ENCODE measurements at places on chromosomes 12 and 14.
A peak's percentile ranks its signal among the peaks of the same experiment; 100 is the strongest.

DNA sequence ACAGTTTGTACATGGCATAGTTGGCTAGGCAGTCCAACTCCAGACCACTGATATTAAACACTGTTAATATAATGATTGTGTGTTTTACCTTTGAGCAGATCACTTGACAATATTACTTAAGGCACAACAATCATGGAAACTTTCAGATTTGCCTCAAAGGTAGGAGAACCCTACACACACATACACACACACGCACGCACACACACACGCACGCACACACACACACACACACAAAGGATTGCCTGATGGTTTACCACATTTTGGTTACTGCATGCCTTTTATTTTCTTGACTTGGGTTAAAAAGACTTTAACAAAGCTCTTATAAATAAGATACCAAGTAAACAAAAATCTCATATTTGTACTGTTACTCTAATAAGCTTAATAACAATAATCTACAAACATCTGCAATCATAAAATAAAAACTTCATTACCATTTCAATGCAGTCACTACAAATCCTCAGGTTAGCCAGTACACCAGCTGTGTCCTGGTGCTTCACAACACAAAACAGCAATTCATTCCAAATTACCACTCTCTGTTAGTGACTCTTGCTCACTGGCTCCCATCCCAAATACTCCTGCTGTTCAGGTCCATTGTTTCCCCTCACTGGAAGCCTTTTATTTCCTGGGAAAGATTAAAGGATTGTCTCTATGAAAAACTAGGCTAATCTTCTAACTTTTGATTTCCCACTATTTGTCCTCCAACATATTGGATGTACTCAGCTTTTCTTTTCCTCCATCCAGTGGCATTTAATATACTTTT, 175.2 kb upstream of the ATP2B1 start:
- DNase-seq: peak; percentile 21

- no peak for DNase-seq
Measured at GRCh38 chr12:121172145-121172544, 37.8 kb upstream of the P2RX4 start.

- no peak for DNase-seq
Measured at GRCh38 chr14:105700622-105701288, 174.4 kb downstream of the TMEM121 start.

GRCh38 chr12:100372853-100373640, 16.2 kb downstream of the SLC17A8 start:
- DNase-seq: peak; percentile 41

- no peak for DNase-seq
Measured at GRCh38 chr12:52350021-52350620, 17.2 kb downstream of the KRT85 start.

- no peak for DNase-seq
Measured at GRCh38 chr12:19181666-19182426, 52.3 kb downstream of the PLEKHA5 start.

Data from AG20443 (cell line).